ENCODE measurements at places on chromosomes 7 and 10.

DNA sequence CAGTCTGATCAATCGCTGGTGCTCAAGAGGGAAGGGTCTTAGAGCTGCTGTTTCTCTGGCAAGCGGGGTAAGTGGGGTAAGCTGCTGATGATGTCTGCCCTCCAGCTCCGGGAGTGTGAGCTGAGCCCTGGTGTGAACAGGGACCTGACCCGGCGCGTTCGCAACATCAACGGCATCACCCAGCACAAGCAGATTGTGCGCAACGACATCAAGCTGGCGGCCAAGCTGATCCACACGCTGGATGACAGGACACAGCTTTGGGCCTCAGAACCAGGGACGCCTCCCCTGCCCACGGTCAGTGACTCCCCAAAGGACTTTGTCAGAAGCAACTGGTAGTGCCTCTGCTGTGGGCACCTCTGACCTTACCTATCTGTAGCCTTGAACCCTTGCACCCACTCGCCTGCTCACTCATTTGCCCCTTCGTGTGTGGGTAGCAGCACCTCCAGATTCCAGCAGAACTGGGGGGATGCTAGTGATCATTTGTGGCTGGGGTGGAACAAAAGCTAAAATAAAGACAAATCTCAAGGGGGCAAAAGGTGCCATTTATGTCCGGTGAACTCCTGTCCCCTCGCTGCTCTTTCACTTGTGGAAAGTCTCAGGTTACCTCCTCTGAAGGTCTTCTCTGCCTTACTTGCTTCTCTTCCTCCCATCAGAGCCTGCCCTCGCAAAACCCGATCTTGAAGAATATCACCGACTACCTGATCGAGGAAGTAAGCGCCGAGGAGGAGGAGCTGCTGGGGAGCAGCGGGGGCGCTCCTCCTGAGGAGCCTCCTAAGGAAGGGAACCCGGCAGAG is 3.2 kb downstream of the UFSP1 start:
- DNase-seq: no peak

- no peak for DNase-seq
Measured at GRCh38 chr7:96481796-96482195, 159.9 kb upstream of the SLC25A13 start.

DNA sequence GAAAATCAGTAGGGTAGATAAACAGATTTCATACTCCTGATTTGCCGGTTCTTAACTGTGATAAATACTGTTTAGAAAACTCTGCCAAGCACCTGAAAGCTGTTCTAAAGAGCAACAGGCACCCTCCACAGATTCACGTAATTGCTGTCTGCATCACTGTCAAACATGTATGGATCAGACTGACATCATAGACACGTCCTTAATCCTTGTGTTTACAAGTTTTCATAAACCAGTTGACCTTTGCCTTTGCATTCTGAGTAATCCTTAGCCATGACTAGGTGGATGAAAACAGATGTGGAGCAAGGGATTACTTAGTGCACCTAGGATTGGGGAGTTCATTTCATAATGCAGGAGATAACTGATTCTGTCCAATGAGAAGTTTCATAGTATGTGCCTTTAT is 41.6 kb downstream of the SLC39A12 start:
- DNase-seq: no peak

DNA sequence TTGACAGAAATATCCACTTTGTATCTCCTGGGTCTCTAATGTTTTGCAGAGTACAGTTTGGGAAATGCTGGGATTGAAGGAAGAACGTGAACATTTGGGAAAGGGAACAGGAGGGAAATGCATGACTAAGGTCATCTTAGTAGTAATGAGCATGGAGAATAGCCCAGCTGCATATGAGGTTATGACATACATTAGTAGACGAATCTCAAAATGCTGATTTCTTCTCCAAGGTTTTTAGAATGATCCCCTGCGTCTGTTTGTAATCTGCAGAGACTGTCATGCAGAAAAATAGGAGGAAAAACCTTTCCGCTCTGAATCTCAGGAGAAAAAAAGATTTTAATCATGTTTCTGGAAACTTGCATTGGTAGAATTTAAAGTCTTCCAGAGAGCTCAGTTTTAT is 133.6 kb downstream of the PPP1R9A start:
- no peak for DNase-seq

DNA sequence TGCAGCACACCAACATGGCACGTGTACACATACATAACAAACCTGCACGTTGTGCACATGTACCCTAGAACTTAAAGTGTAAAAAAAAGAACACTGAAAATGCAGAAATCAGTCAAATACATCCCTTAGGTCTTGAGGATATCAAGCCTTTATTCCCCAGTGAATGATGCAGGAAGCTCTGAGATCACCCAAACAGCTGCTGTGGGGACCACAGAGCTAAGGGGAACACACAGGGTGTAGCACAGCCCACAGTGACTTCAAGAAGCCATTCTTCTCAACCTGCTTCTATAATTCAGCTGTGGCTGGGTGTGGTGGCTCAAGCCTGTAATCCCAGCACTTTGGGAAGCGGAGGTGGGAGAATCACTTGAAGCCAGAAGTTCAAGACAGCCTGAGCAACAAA is 314.9 kb downstream of the CALN1 start:
- no peak for DNase-seq

- DNase-seq: no peak
Measured at GRCh38 chr10:132650611-132651250, 113.1 kb downstream of the INPP5A start.

DNA sequence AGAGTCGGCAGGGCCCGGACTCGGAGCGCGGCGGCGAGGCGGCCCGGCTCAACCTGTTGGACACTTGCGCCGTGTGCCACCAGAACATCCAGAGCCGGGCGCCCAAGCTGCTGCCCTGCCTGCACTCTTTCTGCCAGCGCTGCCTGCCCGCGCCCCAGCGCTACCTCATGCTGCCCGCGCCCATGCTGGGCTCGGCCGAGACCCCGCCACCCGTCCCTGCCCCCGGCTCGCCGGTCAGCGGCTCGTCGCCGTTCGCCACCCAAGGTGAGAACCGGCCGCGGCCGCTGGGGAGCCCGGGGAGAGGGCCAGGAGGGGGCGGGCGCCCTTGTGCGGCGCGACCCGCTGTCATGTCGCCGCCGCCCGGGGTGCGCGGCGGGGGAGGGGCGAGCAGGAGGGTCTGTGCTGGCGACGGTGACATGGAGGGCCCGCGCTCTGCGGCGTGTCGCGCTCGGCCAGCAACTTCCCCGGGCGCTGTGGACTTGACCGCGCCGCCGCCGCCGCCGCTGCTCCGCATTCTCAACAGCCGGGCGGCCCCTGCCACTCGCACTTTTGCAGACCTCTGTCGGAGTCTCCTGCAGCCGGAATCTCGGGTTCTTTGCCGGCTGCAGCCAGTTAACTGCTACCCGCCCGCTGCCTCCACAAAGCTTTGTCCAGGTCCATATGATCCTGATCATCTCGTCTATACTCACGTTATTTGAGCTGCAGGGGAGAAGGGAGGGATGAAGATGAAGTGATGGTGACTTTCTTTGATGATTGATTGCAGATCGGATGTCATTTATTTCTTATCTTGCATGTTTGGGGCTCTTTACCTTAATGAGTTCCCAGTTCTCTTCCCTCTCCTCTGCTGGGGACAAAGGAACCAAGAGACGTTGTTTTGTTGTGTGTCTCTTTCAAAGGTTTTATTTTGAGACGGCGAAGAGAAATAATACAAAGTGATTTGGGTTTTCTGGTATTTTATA is 869 bp downstream of the TRIM24 start:
- DNase-seq: peak; percentile 48

DNA sequence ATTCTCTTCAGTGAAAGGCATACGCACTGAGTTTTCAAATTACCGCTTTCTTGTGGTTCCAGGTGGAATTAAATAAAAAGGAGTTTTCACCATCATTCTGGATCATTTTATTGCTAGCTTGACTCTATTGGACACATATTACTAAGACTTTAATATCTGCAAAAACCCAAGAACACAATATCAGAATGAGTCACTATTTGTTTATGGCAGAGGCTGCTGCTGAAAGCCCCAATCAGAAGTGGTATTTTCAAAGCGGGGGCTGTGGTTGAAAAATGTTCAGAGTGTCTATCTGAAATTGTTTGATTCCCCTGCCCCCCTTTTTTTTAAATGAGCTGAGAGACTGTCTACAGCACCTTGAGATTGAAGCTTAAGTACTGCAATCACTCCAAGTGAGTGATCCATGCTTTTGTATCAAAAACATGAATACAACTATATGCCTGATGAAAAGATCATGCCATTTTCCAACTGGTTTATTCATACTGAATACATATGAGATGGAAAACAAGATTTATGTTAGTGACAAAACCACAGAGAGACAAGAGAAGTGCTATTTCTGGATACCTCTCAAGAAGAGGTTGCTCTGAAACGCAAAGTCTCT is 376.4 kb downstream of the HTR7 start:
- no peak for DNase-seq

DNA sequence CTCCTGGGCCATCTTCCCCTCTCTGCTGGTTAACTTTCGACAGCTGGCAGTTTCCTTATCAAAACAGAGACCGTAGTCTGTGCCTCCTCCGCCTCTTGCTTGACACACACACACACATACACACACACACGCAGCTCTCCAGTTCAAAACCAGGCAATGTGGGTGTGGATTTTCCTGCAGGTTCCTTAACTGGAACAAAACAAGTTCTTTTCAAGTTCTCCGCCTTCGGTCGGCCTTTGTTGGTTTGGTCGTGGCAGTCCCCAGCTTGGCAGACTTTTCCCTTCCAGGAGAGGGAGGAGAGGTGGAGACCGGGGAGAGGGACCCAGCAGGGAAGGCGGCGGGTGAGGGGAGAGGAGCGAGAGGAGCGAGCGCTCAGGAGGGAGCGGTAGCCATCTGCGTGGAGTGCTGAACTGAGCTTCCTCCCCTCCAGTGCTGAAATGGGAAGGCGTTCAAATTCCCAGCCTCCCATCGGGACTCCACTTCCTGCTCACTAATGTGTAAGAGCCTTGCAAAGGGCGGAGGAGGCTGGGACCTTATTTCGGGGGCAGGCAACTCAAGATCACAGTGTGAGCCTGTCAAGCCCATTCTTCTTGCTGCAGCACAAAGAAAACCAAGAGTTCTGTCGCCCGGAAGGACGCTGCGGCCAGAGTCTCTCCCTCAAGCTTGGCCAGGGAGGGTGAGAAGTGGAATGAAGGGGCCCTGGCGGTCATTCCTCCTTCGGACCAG is 120.6 kb downstream of the PRPF18 start:
- peak; percentile 56 for DNase-seq

GRCh38 chr10:80497187-80498077 is 40.3 kb upstream of the SH2D4B start:
- DNase-seq: no peak

DNA sequence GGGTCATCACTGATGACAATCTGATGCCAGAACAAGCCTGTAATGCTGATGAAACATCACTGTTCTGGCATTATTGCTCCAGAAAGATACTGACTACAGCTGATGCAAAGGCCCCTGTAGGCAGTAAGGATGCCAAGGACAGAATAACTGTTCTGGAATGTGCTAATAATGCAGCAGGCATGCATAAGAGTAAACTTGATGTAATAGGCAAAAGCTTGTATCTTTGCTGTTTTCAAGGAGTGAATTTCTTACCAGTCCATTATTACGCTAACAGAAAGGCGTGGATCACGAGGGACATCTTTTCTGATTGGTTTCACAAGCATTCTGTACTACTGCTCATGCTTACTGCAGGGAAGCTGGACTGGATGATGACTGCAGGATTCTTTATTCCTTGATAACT is 18.7 kb downstream of the LCOR start:
- DNase-seq: no peak

- DNase-seq: no peak
Measured at GRCh38 chr7:158266426-158266816, 321.2 kb downstream of the PTPRN2 start.

- DNase-seq: no peak
Measured at GRCh38 chr10:48253970-48254657, 20.4 kb downstream of the FRMPD2 start.

GRCh38 chr7:127745445-127745844 is 93.5 kb downstream of the SND1 start:
- no peak for DNase-seq

- no peak for DNase-seq
Measured at GRCh38 chr10:5573968-5574641, 49.3 kb downstream of the CALML3 start.

DNA sequence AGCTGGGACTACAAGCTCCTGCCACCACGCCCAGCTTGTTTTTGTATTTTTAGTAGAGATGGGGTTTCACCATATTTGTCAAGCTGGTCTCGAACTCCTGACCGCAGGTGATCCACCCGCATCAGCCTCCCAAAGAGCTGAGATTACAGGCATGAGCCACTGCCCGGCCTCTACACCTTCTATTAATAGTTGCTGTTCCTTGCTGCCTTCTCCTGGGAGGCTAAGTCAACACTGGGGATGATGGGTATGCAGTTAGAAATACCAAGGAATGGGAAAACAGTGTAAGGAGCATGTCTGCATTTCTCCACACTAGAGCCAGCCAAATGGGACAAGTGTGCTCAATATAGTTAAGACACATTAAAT is 97.3 kb upstream of the PDLIM1 start:
- no peak for DNase-seq

GRCh38 chr7:158672975-158673374 is 31.6 kb downstream of the NCAPG2 start:
- no peak for DNase-seq

DNA sequence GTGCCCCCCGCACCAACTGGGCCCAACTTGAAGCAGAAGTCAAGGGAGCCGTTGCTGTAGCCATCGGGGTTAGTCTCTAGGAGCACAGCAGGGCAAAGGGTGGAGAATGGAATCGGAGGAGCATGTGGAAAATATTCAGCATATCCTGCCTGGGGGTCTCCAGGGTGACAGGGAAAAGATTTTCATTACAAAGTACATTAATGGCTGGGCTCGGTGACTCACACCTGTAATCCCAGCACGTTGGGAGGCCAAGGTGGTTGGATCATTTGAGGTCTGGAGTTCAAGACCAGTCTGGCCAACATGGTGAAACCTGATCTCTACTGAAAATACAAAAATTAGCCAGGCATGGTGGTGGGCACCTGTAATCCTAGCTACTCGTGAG is 53.8 kb upstream of the ABLIM1 start:
- no peak for DNase-seq

DNA sequence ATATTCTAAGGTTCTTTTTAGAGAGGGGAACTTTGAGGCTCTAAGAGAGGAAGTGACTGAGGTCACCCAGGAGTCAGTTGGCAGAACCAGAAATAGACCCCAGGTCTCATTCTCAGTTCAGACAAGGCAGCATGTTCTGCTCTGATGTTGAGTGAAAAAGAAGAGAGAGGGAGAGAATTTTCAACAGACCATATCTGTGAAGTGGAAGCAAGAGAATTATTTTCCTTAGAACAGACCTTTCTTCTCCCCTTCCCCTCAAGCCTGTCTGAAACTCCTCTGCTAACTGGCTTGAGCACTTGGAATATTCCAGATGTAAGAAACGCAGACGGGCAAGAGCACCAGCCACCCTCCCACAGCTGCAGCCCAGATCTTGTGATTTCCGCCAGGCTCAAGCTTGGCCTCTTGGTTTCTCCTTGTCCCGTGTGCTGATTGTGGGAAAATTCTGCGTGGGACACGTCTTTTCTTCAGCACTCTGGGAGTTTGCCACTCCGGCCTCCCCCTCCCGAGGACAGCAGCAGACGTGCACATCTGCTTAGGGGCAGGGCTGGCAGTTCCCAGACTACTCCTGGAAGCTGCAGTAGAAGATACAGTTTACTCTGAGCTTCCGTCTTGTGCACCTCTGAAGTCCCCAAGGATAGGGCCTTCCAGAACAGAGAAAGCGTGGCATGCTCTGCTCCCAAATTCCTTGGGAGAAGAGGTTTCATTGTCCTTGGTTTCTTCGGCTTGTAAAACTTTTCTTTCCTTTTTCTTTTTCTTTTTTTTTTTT is 22.7 kb upstream of the IKZF1 start:
- DNase-seq: peak; percentile 39

Data from globus pallidus (tissue), 1 donor.